ENCODE measurements at places on chromosomes 2 and 18.

- no peaks in the 10 kb centered on the region for H3K4me1 ChIP-seq
- no peaks in the 10 kb centered on the region for H3K27me3 ChIP-seq
- H3K36me3 ChIP-seq: no peaks in the 10 kb centered on the region
- H3K4me3 ChIP-seq: no peak overlapping the region
- H3K27ac ChIP-seq: no peak overlapping the region
- no peak for DNase-seq
Measured at GRCh38 chr18:70994116-70994515, 705.3 kb downstream of the SOCS6 start.

DNA sequence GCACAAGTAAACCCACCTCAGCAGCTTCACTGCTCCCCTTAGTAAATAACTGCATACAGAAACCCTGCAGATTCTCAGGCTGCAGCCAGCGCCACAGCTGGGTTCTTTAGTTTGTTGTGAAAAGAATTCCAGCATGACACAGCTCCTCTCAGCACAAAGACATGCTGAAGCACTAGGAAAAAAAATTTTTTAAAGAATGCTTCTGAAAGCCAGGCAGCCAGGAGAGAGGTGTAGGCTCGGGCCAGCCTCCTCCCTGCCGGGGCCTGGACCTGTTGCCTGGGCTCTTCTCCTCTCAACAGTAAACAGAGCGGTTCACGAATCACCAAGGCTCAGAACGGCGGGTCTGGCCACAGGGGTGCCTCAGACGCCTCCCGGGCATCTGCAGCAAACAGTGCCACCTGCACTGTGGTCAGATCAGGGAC lies 95.7 kb upstream of the POU3F3 start:
- DNase-seq: no peak
- H3K36me3 ChIP-seq: no peaks in the 10 kb centered on the region
- H3K4me1 ChIP-seq: no peaks in the 10 kb centered on the region
- H3K27me3 ChIP-seq: peaks cover 11% of the 10 kb centered on the region

- no peak overlapping the region for H3K4me3 ChIP-seq
- no peak overlapping the region for H3K27ac ChIP-seq
- H3K36me3 ChIP-seq: no peaks in the 10 kb centered on the region
- H3K4me1 ChIP-seq: peaks cover 4% of the 10 kb centered on the region
Measured at GRCh38 chr18:79604913-79605880, 74.4 kb upstream of the CTDP1 start.

DNA sequence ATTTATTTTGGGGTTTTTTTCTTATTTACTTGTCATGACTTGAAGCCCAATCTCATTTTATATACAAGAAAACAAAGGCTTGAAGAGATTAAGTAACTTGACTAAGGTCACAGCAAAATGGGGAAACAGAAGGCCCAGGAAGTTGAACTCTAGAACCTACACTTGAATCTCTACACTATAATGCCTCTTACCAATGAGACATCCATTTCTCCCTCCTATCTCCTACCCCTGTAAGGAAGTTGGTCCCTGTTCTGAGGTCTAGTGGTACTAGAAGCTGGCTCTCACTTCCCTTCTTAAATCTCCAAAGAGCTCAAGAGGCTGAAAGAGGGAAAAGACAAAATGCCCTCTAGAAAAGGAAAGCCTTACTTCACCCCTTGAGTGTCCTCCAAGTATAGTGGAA lies 25.5 kb upstream of the IHH start:
- no peak overlapping the region for H3K27ac ChIP-seq
- H3K27me3 ChIP-seq: no peaks in the 10 kb centered on the region
- H3K4me1 ChIP-seq: peaks cover 16% of the 10 kb centered on the region
- no peak overlapping the region for H3K4me3 ChIP-seq
- peaks cover 19% of the 10 kb centered on the region for H3K36me3 ChIP-seq
- no peak for DNase-seq

- no peaks in the 10 kb centered on the region for H3K36me3 ChIP-seq
- H3K27ac ChIP-seq: no peak overlapping the region
- no peaks in the 10 kb centered on the region for H3K4me1 ChIP-seq
Measured at GRCh38 chr2:133360190-133360589, 208.1 kb downstream of the NCKAP5 start.

Measured in activated T-cell treated with anti-CD3 and anti-CD28 coated beads, Interleukin-2, amount 50 U/mL, for 24 hours (primary cell).